Activated T-helper 1 cell treated with anti-CD3 and anti-CD28 coated beads, Interleukin-2, amount 50 U/mL, for 16 hours (primary cell): ENCODE measurements at places on chromosomes 5 and 9.

DNA sequence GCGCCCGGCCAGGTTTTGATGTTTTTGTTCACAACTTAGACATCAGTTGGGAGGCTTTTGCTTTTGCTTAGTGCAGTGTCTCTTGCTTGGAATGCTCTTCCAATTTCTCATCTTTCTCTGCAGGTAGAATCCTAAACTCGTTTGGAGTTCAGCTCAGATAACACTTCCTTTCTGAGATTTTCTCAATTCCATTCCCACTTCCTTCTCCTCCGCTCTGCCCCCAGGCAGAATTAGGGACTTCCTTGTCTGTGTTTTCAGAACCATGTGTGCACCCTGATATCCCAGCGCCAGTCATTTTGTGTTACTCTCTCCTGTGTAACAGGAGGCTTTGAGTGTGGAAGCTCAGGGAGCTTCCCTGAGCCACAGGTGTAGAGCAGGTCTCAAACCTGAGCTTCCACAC, 171.0 kb downstream of the INSYN2B start:
- no peak for DNase-seq

DNA sequence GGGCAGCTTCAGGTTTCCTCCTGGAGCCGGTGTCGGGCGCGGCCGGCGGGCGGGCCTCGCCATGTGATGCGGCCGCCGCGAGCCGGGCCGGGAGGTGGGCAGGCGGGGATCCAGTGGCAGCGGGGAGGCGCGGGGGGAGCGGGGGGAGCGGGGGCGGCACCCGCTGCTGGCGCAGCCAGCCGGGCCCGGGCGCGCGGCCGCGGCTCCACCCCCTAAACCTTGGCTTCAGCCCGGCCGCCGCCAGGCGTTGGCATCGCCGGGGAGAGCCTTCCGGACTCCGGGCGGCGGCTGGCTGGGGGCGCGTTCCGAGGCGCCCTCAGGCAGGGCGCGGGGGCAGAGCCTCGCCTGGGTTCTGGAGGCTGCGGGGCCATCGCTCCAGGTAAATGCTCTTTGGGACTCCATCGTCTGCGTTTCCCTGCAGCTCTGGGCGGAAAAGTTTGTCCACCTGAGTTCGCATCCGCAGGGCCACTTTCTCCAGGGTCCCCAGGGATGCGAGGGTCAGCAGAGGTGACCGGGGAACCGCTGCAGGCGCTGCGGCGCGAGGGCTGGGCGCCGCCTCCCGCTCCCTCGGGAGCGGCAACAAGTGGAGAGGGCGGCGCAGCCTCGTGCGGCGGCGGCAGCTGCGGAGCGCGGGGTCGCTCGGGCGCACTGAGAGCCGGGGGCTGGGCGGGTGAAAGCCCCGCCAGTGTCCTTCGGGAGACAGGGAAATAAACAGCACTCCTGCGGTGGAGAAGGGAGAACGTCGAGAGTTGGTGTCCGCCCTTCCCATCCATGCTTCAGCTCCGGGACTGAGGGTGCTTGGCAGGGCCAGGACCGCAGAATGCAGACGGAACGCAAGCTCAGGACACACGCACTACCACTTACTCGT, at the start of gene ARHGEF28:
ARHGEF28 (plus strand) TSS at position 253 of the 868 bp plus-strand sequence. CDS start 58,656 bp downstream, outside the sequence.
- no peak for DNase-seq

- DNase-seq, result no peak
Observed at GRCh38 chr5:33043343-33043997, 332.3 kb downstream of the NPR3 start.

DNA sequence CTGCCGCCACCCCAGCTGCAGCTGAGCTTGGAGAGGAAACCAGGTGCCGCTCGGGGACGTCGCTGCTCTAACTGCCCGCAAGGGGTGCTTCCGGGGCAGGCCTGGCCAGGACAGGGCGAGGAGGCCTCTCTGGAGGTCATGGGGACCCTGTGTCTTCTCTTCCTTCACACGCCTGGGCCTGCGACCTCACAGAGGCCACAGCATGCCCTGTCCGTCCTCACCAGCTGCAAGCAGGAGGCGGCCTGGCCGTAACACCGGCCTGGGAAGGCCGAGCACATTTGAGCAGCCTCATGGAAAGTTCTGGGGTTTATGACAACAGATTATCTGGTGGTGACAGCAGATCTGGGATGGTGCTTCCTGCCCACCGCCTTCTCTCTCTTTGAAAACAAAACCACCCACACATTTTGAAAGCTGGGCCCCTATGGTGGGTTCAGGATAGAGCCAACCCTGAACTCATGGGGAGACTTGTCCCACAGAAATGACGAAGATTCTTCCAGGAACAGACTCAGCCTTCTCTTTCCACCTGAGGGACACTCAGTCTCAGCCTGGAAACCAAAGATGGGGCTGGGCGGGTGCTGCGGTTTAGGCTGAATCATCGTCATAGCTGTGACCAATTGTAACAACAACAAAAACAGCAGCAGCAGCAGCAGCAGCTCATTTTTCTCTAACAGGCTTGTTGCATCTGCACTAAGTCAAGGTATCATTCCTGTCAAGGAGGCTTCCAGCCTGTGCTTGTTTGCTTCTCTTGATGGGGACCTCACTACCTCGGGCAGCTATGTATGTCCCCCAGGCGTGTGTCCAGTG, 99.6 kb upstream of the RAPGEF1 start:
- peak; percentile 23 for DNase-seq

DNA sequence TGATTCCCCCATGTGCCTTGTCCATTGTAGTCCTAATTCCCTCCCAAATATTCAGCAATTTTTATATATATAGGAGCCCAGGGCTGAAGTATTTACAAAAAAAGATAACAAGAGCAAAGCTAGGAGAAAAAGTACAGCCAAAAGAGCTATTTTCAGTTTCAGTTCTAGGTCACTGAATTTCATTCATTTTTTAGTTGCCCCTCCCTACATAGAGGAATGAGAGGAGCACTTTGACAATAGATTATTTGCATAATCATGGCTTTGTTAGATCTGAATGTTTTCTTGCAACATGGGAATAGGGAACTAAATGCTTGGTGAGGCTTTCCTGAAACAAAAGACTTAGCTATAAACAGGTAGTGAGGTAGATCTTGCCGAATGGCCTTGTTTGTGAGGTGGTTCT, 15.3 kb upstream of the F2RL2 start:
- DNase-seq, result no peak
